ENCODE measurements at places on chromosomes 12 and 14.

DNA sequence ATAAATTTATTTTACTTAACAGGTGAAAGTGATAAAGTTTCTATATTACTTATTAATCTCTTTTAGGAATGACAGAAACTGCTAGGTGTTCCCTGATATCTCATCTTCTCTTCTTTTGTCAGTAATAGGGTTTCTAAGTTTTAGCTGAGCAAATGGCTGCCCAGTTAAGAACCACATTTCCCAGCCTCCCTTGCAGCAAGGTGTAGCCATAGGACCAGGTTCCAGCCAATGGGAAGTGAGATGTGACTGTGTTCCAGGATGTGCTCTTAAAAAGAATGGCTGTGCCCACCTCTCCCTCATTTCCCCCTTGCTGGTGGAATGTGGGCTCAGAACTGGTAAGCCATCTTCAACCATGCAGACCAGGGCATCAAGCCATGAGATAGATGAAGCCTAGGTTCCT is 165.6 kb downstream of the HELB start:
- no peak for DNase-seq

- no peak for DNase-seq
Measured at GRCh38 chr12:51546097-51546496, 44.9 kb upstream of the SCN8A start.

DNA sequence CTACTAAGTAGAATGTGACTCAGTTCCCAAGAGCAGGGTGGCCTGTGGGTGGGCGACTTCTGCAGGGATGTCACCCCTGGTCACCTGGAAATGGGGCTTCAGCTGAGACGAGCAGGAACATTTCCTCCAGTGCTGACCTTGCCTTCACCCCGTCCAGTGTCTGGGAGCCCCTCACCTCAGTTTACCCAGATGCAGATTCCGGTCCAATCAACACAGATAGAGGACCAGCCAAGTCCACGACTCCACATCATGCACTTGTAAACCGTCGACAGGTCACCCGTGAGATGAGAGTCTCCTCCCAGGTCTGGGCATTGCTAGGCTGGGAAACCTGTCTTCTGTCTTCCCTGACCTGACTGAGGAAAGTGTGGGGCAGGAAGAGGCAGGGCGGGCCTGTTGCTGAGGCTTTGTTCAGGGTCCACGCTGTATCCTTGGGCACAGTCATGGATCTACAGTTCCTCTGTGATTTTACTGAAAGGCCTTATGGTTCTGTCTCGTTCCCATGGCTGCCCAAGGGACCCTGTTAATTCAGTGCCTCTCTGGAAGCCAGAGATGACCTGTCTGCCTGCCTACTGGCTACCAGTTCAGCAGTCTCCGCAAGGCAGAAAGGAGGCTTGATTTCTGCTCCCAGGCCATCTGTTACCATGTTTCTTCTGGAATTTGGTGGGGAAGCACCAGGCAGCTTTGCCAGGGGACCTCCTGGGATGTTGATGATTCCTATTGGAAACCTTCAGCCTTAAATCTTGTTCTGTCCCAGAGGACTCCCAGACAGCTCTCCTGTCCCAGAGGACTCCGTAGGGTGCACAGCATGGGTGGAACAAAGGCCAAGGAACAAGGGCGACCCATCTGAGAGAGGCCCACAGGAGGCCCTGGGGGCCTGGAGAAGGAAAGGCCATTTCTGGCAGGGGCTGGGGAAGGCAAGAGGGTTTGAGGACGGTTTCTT is 288.5 kb upstream of the RTL1 start:
- no peak for DNase-seq

GRCh38 chr12:6792522-6793201 is 3.3 kb downstream of the CD4 start:
- DNase-seq = no peak

All from HFF-Myc (cell line).